AG10803 (cell line): ENCODE measurements at places on chromosomes 2 and 18.

DNA sequence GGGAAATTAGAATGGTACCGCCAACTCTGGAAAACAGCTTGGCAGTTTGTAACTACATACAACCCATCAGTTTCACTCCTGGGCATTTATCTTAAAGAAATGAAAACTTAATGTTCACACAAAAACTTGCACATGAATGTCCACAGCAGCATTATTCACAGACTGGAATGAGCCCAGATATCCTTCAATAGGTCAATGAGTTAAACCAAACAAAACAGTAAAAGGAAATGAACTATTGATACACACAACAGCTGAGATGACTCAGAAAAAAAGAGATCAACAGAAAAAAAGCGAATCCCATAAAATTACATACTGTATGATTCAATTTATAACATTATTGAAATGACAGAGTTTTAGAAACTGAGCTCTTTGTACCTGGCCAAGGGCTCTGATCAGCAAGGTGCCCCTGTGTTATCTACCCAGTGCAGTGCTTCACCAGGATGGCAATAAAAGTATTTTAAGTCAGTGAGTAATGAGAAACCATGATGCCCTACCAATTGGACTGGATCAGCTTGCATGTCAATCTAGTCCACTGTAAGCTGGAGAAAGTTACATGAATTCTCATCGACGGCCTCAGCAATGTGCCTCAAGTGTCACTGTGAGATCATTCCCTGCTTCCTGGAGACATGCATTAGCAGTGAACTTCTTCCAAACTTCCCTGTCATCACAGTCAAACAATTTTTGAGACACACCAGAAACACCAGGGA is 21.9 kb downstream of the TMEM237 start:
- DNase-seq: no peak

DNA sequence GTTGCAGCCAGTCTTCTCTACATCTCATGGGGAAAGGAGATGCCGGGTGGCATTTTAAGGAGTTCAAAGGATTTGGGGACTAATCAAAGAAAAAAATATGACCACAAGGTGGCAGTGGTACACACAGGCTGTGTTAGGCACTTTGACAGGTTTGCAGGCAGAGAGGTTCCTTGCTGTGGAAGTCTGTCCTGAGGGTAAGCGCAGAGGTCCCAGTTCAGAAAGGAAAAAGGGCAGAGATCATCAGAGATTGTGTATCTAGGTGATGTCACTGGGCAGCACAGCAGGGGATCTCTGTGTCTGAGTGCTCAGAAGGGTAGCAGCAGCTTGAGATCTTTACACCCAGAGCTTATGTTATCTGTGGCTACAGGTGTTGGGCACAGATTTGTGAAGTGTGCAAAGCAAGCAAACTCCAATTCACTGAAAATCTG is 231.4 kb downstream of the LRRTM1 start:
- DNase-seq: peak; percentile 65

DNA sequence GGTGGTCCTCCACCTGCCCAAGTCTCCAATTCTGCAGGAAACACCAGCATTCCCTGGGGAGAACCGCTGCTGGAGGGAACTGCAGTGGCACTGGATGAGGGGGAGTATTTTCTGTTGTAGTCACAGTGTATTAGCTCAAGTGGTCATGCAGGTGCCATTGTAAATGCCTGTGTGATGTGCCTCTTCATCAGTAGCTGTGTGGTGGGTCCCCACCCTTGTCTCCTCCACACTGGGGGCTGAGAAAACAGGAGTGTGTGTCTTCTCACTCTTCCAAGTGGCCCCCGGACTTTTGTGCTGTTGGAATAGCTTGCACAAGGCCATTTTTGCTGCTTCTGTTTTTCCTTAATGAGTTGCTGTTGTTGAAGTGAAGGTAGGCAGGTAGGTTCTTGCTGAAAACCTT is 8.7 kb downstream of the NCK2 start:
- DNase-seq: no peak

DNA sequence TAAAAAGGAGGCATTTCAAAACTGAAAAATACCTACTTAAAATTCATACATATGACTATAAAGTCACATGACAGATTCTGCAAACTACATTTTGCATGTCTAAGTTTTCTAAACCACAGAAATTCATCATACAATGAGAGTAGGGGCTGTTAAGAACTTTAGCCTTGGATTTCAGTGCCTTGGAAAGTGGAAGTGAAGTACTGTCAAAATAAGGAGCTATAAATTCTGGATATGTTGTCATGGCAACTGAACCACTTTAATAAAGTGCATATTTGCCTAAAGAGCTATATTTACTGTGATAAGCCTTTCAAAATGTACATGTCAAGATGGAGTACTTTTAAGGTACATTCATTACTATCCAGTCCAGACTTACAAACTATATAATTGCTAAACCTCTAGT is 227.1 kb downstream of the RAB3GAP1 start:
- no peak for DNase-seq

DNA sequence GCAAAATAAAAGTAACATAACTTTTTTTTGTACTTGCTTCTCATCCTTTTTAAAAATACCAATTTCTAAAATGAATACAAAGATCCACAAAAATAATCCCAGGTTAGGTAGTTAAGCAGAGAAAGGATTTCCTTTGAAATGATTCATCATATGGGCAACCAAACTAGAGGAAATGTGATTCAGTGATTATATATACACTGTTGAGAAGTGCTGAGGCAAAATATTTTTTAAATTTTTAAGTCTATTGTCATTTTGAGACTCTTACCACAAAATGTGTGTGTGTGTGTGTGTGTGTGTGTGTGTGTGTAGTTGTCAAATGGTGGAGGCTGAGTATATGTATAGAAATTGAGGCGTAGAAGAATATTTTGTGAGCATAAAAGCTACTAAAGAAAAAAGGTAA is 1075.3 kb downstream of the LRP1B start:
- peak; percentile 53 for DNase-seq

GRCh38 chr2:209547726-209548125 is 123.9 kb downstream of the MAP2 start:
- no peak for DNase-seq

DNA sequence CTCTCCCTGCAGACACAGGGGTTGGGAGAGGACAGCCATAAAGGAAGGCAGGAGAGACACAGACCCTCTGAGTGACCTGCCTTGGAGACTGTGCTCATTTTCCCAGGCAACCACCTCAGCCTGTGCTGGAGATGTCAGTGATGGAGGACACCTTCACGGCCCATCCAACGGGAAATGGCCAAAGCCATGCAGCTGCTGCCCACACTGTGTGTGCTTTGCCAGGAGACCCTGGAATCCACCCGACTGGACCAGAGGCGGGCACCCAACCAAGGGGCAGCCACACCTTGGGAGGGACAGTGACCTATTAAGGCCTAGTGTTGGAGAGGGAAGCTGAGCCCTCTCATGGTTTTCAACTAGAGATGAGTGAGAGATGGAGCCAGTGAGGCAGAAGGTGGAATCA is 192.5 kb downstream of the SMAD2 start:
- no peak for DNase-seq

DNA sequence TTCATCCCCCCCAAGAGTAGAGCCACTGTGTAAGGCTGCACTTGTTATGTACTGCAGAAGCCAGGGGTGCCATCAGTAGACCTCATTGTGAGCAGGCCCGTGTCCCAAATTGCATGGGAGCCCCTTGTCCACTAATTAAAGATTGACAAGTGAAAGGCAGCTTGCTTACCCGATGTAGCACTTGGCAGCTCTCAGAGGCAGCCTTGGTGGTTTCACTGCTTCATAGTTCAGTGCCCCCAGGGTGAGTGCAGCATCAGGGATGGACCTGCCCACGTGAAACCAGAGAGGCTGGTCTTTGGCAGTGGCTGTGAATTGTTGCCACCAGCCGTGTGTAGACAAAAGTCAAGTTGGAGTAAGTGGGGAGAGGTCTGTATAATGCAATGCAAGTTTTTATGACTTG is 13.3 kb downstream of the TUBB6 start:
- DNase-seq: no peak

GRCh38 chr2:212626371-212626918 is 87.8 kb upstream of the ERBB4 start:
- DNase-seq: no peak

GRCh38 chr18:41391616-41392595 is 563.1 kb upstream of the PIK3C3 start:
- DNase-seq: peak; percentile 51

DNA sequence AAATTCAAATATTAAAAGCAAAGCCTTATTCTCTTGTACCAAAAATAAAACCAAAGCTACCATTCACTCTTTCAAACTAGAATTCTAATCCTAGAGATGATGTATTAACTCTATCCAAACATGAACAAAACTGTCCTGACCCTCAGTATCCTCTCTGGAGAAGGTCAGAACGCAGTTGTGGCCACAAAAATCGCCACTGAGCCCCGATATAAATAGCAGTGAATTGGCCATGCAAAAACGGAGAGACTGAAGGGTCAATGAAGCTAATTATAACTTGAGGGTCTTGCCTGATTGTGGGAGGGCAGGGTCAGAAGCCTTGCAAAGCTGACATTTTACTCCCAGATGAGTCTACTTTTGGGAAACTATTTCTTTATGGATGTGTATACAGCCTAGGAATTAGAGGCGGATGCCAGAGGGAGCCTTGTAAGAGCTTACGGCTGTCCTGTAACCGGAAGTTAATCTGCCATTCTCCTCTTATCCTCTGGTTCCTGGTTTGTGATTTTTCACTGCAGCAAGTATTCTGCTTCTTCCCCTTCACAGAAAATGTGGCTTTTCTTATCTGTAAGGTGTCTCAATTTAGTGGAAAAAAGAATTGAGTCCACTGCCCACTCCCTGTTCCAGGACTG is 28.1 kb downstream of the CAVIN2 start:
- peak; percentile 33 for DNase-seq

- no peak for DNase-seq
Measured at GRCh38 chr2:205673312-205673711, 9.0 kb upstream of the NRP2 start.

- peak; percentile 68 for DNase-seq
Measured at GRCh38 chr18:23703057-23703986, 14.1 kb downstream of the LAMA3 start.

GRCh38 chr2:58762176-58762781 is 521.2 kb upstream of the FANCL start:
- peak; percentile 68 for DNase-seq

- DNase-seq: no peak
Measured at GRCh38 chr18:70359071-70359470, 70.2 kb downstream of the SOCS6 start.

DNA sequence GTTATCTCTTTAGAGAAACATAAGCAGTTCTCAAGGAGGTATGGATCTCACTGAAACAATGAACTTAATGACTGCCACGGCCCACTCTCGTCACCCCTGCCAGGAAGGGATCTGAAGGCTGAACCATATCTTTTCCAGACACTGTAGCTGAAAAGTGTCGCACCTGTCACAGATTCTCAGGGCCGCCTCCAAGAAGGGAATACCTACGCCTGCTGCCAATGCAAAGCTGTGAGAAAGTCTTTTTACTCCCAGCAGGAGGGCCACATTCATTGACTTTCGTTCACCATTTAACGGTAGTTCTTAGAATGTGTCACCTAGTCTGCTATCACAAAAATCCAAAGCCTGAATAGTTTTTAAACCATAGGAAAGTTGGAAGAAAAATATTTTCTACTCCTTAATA is 66.7 kb upstream of the SH3BP4 start:
- no peak for DNase-seq

DNA sequence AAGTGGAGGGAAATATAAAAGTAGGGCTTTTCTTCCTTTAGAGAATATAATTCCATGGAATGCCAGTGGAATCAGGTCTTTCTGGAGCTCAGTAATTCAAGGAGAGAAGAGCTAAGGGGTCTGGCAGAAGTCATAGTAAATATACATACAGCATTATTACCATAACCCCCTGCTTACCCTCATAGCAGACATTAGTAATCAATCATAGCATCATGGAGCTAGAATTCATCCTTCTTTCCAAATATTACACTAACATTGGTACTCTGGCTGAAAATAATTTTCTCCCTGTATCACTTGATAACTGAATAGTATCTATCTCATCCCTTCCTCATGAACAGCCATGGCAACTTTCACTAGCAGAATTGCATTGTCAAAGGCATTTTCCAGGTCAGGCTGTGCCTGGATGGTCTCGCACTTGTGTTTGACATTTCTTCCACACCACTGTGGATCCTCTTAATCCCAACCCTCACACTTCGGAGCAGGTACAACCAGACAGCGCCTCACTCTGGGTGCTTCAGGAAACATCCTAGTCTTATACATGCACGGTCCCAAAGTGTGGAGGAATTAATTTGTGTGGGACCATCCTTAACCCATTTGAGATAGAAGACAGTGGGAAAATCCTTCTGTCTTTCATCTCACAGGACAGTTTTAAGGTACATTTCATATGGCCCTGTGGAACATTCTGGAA is 84.2 kb upstream of the SEC11C start:
- DNase-seq: no peak

GRCh38 chr2:41768310-41768709 is 279.5 kb upstream of the PKDCC start:
- no peak for DNase-seq

DNA sequence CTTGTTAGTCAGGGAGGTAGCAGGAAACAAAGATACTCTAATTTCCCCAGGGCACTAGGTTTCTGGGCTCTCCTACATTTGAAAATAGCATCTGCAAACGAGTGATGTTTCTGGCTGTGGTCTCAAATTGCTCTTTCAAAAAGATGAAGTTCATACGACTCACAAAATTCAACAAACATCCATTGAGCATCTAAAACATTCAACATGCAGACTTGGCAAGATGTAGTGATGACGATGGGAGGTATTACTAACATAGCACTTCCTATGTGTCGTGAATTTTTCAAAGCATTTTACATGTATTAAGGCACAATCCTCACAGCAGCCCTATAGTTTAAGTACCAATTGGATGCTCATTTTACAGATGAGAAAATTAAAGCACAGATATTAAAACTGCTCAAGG is 5.2 kb downstream of the CCBE1 start:
- DNase-seq: no peak

DNA sequence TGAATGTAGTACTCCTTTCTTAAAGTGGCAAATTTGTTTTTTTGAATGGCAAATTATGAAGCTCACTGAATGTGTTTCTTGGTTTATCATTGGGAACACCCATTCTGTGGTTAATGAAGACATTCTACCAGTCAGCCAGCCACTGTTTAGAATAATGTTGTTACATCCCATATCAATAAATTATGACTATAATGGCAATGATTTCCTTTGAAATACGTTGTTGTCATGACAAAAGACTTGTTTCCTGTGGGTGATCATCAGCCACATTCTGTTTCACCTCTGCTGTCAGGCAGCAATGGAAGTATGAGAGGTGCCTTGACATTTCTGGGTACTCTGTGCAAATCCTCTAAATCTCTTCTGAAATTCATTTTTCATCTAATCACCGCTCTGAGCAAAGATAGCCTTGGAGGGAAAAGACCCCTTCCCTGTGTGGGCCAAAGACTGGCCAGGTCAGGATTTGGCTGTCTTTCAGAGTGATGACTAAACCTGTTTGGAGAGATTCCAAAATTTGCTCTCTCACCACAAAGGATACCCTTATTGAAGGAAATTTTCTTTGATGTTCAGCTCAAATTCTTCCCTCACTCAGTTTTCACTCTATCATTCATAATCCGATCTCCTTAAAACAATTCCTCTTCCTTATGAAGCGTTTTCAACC is 869.2 kb downstream of the BCL11A start:
- no peak for DNase-seq

GRCh38 chr18:62250475-62250874 is 63.4 kb downstream of the RELCH start:
- DNase-seq: no peak

GRCh38 chr2:3488855-3489763 is 30.2 kb downstream of the ADI1 start:
- DNase-seq: no peak
